ENCODE measurements at places on chromosomes 13 and 19.
A peak's percentile ranks its signal among the peaks of the same experiment; 100 is the strongest.

- no peak for DNase-seq
Measured at GRCh38 chr13:25024175-25024574, 71.8 kb upstream of the PABPC3 start.

DNA sequence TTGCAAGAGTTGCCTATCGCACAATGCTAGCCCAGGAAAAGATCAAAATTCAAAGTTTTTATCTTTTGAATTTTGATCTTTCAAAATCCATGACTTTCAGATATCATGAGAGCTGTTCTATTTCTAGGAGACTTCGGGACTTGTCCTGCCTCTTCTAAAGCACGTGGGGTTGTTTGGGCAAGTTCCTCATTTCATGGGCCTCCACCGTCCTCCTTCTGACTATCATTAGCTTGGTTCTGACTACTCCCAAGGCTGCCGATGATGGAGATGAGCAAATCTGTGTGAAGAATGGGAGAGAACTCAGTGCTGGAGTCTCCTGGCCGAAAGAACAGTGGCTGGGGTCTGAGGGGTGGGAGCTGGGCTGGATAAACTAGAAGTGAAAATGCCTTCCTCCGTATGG lies 86.5 kb downstream of the COL4A1 start:
- DNase-seq: no peak

GRCh38 chr13:99228737-99229691 lies 28.4 kb downstream of the UBAC2 start:
- no peak for DNase-seq

GRCh38 chr13:97715763-97716162 lies 237.7 kb upstream of the IPO5 start:
- no peak for DNase-seq

DNA sequence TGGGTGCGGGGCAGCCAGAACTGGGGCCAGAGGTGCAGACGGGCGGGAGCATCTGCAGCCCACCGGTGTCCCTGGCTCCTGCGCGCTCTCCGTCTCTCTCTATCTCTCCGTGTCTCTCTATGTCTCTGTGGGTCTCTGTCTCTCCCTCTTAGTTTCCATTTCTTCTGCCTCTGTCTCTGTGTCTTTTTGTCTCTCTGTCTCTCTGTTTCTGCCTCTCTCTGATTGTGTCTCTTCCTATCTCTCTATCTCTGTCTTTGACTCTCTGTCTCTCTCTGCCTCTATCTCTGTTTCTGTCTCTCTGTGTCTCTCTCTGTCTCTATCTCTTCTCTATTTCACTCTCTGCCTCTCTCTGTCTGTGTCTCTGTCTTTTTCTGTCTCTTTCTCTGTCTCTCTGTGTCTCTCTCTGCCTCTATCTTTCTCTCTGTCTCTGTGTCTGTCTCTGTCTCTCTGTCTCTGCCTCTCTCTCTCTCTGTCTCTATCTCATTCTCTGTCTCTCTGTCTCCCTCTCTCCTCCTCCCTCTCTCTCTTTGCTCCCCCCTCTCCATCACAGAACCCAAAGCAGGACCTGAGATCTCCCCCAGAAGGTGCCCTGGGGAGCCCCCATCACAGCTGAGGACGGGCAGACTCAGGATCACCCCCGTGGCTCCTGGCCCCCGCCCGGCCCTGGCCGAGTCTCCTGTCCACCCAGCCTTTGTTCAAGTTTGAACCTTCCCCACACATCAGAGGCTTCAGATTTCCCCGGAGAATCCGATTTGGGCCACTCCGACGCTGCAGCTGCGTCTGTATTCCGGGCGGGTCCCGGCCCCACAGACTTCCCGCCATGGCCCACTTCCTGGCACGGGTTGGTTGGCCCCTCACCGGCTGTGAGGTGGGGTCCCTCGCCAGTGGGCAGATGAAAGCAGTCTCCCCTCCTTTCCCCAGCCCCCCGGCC lies 48.6 kb upstream of the TCF3 start:
- no peak for DNase-seq

DNA sequence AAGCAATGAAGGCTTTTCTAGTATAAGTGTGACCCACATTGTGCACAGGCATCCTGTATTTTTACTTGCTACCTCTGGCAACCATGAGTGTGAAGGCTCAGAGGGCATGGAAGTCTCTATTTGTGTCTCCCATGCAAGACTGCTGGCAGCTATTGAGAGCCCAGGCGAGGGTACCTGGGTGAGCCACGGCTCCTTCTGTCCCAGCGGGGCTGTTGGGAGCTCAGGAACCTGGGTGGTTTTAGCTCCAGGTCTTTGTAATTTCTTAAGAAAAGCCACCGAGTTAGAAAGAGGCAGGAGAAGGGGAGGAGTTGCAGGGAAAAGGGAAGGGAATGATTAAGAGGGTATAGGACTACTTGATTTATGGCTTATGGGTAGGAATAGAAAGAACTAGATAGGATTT lies 190.4 kb upstream of the SOX1 start:
- no peak for DNase-seq

- DNase-seq: peak; percentile 32
Measured at GRCh38 chr13:32019612-32020233, 11.9 kb upstream of the FRY start.

Measured in HuH-7.5 (cell line).